Left renal pelvis (tissue), 4 donors: ENCODE measurements at places on chromosomes 2 and 18. TPM values are rescaled to one million over a fixed set of nuclear protein-coding genes. Genes with fewer than 3 reads are reported as not detected.

GRCh38 chr2:156700681-156701080 is 264.5 kb downstream of the GPD2 start:
- DNase-seq, result no peak

GRCh38 chr2:140892911-140893637 is 1237.7 kb downstream of the LRP1B start:
- DNase-seq, result no peak

The SGO2 gene
- 14.4 TPM for polyA plus RNA-seq

The MEP1B gene
- 0.07 TPM for polyA plus RNA-seq

DNA sequence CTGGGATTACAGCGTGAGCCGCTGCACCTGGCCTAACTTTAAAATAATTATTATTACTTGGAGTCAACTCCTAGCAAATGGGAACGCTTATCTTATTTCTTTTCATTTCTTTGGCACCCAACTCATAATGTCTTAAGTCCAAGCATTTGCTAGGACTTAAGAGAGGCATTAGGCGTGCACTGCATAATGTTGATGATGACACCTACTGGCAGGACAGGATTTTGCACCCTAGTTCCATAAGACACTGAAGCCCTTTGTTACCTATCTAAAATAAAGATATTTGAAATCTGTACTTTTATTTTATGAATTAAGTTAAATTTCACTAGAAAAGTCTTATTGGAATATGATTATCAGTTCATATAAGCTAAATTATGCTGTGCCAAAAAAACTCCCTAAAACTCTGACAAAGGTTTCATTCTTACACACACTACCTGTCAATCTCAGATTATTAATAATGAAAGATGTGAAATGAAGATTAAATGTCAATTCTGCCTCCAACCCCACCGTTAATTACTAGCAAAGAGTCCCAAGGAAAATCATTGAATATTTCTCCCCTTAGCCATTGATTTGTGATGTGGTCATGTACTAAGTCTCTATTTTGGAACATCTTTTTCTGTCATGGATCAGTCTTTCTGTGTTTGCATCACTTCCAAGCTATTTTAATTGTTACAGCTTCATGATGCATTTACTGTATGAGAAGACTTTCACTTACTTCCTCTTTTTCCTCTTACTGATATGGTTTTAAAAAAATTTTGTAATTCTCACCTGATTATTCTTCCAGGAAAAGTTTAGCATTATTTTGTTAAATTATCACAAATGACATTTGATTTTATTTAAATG is 12.7 kb upstream of the CDH2 start:
- DNase-seq, result no peak

DNA sequence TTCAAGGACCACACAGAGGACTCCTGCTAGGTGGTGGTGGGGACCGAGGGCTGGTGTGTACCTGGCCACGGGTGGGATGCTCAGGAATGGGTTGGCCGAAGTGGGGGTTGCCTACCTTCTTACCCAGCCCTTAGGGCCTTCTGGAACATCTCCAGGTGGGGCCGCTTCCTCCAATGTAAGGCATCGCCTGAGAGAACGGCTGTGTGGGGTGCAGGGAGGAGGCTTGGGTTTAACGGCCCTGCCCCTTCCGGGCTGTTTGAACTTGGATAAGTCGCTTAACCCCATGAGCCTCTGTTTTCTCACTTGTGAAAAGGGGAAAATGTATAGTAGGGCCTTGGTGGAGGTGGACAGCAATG is 35.0 kb downstream of the EMILIN2 start:
- no peak for DNase-seq

DNA sequence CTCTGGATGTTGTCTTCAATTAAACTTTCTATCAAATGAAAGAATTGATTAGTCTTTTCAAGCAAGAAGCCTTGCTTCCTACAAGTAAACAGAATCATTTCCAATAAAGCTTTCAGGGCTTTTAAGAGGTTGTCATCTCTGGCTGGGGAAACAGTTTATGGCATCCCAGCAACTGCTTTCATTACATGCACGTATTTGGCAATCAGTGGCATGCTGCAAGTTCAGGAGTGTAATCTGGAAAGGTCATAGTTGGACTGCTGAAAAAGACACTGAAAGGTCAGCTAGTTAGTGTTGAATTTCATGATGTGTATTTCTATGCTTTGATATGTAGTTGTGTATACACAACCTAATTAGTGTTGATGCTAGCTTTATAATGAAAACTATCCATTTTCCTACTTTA is 332.9 kb downstream of the DSC3 start:
- no peak for DNase-seq

DNA sequence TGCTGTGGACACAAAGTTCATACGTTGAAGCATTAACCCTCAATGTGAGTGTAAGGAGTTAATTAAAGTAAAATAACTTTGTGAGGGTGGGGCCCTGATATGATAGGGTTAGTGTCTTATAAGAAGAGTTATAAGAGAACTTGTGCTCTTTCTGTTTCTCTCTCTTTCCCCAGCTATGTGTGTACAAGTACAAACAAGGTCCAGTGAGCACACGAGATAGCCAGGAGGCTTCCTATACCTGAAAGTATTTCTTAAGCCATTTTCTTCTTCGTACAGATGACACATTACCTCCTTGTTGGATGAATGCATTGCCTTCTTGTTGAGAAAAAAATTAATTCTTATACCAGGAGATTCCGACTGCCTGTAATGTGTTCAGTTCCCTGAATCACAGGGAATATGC is 301.2 kb downstream of the PARD3B start:
- no peak for DNase-seq

GRCh38 chr2:236714080-236714479 is 144.5 kb downstream of the ACKR3 start:
- DNase-seq, result no peak

DNA sequence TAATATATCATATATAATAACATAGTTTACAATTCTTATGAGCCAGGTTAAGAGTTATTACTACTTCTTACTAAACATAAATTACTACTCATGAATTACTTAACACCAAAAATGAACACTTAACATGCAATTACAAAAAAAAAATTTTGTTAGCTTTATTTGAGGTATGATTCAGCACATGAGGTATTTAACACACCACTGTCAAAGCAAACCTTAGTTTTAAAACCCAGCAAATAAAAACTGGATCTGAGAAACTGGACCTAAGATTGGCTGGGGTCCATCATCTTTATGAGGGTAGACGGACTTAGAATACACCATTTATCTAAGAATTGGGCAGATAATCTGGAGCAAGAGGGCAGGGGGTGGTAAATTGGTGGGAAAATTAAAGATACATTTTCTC is 81.8 kb upstream of the CREB1 start:
- no peak for DNase-seq

DNA sequence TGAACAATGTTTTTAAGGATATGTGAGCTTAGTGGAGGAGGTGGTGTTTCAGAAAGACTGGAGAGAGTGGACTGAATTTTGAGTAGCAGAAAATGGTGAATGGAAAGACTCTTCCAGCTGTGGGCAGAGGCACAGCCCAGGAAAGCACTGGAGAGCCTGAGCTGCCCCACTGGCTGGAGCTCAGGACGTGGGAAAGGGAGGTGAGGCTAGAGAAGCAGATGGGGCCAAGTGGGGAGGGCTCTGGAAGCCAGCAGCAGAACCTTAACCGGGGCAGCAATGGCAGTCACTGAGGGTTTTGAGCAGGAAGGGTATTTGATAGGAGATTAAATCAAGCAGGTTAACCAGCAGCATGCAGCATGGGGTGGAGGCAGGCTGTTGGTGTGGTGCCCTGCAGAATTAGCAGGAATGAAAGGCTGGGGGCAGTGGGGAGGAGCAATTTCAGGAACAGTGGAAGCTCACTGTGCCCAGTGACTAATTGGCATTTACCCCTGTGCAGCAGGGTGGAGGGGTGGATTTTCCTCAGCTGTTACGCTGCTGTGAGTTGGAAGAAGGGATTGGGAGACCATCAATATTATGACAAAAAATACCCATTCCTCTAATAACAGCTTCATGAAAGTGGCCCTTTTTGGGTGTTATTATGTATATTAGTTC is 136.2 kb downstream of the CERS6 start:
- DNase-seq, result no peak

DNA sequence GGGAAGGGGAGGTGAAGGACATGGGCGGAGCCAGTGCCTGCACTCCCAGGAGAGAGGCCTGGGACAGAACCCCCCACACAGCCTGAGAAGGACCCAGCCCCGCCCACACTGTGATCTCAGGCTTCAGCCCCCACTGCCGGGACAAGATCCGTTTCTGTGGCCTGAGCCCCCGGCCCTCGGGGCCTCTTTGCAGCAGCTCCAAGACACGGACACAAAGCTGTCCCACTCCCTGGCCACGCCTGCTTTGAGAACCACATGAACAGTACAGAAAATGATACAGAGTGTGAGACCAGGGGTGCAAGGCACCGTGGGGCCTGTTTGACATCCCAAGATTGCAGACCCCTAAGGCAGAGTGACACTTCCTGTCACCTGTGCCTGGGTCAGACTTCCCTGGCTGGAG is 74.5 kb downstream of the TWIST2 start:
- no peak for DNase-seq

DNA sequence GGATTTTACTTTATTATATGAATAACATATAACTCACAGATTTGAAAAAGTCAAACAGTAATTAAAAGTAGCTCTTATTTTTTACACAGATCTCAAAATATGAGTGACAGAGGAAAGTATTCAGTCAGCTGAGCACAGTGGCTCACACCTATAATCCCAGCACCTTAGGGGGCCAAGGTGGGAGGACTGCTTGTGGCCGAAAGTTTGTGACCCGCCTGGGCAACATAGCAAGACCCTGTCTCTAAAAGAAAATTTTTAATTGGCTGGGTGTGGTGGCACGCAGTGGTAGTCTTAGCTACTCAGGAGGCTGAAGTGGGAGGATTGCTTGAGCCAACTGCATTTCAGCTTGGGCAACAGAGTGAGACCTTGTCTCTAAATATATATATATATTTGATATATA is 19.2 kb upstream of the UGP2 start:
- DNase-seq, result no peak

The C2orf80 gene
- polyA plus RNA-seq, result 0.46 TPM

The LRRTM4 gene
- 1.5 TPM for polyA plus RNA-seq

GRCh38 chr2:72350852-72351251 is 203.2 kb upstream of the CYP26B1 start:
- DNase-seq, result no peak

The NAB1 gene
- 69.0 TPM for polyA plus RNA-seq

GRCh38 chr2:217326238-217327022 is 466.6 kb upstream of the TNP1 start:
- no peak for DNase-seq

DNA sequence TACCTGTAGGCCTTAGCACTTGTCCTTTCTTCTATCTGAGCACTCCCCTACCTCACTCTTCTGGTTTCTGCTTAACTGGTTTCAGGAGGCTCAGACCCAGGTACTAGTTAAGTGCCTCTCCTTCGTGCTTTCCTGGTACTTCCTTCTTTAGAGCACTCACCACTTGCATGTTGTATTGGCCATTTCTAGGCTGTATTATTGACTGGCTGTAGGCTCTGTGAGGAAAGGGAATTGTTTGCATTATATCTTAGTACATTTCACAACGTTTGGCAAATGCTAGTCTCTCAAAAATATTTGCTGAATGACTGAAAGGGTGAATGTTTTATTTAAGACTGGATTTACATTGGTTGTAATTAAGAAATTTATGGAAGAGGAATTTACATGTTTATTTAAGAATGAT is 36.0 kb upstream of the SCN1A start:
- DNase-seq, result no peak

The BCL2 gene
- polyA plus RNA-seq, result 27.4 TPM
